Transverse colon (tissue), 4 donors: ENCODE measurements at places on chromosomes 16 and 17. TPM values are rescaled to one million over a fixed set of nuclear protein-coding genes. Genes with fewer than 3 reads are reported as not detected.

DNA sequence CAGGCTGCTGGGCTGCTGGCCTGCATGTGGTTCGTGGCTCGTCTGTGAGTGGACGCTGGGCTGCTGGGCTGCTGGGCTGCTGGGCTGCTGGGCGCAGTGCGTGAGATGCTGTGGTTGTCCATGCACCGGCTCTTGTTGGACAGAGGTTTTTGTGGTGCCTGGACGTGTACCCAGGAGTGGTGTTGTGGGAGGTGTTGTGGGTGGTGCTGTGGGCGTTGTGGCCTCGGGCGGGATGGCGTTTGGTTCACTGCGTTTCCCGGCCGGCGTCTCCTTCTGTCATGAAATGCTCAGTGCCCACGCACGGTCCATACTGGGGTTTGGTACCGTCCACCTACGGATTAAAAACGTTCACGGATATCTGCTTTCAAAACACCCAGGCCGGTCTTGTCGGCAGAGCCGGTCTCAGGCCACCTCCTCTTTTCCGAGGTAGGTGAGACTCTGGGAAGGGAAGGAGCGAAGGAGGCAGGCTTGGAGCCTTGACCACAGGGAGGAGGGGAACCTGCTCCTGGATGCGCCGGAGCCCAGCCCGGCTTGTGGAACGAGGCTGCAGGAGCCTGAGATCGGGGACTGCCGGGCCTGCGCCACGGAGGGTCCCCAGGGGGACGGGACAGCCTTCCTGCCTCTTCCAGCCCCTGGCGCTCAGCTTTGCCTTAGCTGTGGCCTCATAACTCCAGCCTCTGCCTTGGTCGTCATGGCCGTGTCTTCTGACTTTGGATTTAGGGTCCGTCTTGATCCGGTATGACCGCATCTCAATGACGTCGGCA is 29.8 kb upstream of the GNG13 start:
- peaks cover 11% of the 10 kb centered on the region for H3K4me1 ChIP-seq

GRCh38 chr16:30139583-30140481 is 16.8 kb upstream of the MAPK3 start:
- peaks cover 17% of the 10 kb centered on the region for H3K4me1 ChIP-seq
- no peaks in the 10 kb centered on the region for H3K27me3 ChIP-seq
- no peaks in the 10 kb centered on the region for H3K36me3 ChIP-seq
- no peak overlapping the region for H3K4me3 ChIP-seq
- H3K27ac ChIP-seq = peak overlapping the region; percentile 80

- no peaks in the 10 kb centered on the region for H3K36me3 ChIP-seq
- H3K27me3 ChIP-seq = no peaks in the 10 kb centered on the region
Observed at GRCh38 chr17:80789356-80789902, 202.2 kb upstream of the CHMP6 start.

MYO15A gene
- total RNA-seq = 1.3 TPM

DNA sequence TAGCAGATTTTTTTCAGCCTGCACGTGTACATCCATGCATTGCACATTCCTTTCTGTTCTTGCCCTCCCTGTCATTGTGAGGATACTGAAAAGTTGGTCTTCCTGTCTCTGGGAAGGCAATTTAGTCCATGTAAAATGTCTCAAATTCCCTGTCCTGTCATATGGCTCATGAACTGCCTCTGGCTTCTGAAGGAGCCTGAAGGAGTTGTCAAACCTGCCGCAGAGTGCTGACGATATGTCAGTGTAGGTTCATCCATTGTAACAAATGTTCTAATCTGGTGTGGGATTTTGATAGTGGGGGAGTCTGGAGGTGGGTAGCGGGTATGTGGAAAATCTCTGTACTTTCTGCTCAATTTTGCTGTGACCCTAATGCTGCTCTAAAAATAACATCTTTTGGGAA is 59.6 kb downstream of the YPEL2 start:
- no peaks in the 10 kb centered on the region for H3K4me1 ChIP-seq
- peaks cover 38% of the 10 kb centered on the region for H3K36me3 ChIP-seq
- H3K27me3 ChIP-seq = no peaks in the 10 kb centered on the region
- H3K27ac ChIP-seq = no peak overlapping the region
- no peak overlapping the region for H3K4me3 ChIP-seq

LRRC46 gene
- total RNA-seq = not detected

- H3K4me3 ChIP-seq = no peak overlapping the region
- DNase-seq = no peak
- H3K27ac ChIP-seq = no peak overlapping the region
- peaks cover 37% of the 10 kb centered on the region for H3K36me3 ChIP-seq
- no peaks in the 10 kb centered on the region for H3K4me1 ChIP-seq
Observed at GRCh38 chr17:1471911-1472821, 16.1 kb upstream of the CRK start.

DNA sequence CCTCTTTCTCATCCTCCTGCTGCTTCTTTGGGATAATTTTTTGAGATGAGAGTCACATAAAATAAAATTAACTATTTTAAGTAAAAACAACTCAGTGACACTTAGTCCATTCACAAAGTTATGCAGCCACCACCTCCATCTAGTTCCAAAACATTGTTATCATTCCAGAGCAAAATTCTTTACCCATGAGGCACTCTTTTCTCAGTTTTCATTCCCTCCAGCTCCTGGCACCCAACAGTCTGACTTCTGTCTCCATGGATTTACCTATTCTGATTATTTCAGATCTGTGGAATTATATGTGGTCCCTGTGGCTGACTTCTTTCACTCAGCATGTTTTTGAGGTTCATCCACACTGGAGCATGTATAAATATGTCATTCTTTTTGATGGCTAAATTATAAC is 239.9 kb upstream of the DYNLRB2 start:
- H3K36me3 ChIP-seq = no peaks in the 10 kb centered on the region
- no peak overlapping the region for H3K27ac ChIP-seq
- H3K4me3 ChIP-seq = no peak overlapping the region
- no peaks in the 10 kb centered on the region for H3K4me1 ChIP-seq
- no peak for DNase-seq
